ENCODE measurements at places on chromosomes 2 and 18.
A peak's percentile ranks its signal among the peaks of the same experiment; 100 is the strongest.

- DNase-seq = peak; percentile 41
Measured at GRCh38 chr2:127105656-127106456, 1.1 kb downstream of the BIN1 start.

DNA sequence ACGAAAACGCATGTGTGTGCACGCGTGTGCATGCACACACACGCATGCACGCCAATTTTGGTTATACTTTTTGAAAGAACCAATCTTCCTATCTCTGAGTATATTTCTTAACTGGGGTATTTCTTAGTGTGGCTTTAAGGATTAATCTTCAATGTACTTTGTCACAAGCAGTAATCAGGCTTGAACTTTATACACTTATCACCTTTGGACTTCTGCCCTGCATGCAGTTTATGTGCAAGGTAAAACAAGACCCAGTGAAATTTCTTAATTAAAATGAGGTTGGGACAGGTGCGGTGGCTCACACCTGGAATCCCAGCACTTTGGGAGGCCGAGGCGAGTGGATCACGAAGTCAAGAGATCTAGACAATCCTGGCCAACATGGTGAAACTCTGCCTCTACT is 85.3 kb downstream of the OSBPL6 start:
- no peak for DNase-seq

- DNase-seq = peak; percentile 54
Measured at GRCh38 chr18:44130376-44130942, 550.2 kb upstream of the SETBP1 start.

GRCh38 chr2:163341426-163341825 is 394.4 kb downstream of the FIGN start:
- DNase-seq = peak; percentile 38

DNA sequence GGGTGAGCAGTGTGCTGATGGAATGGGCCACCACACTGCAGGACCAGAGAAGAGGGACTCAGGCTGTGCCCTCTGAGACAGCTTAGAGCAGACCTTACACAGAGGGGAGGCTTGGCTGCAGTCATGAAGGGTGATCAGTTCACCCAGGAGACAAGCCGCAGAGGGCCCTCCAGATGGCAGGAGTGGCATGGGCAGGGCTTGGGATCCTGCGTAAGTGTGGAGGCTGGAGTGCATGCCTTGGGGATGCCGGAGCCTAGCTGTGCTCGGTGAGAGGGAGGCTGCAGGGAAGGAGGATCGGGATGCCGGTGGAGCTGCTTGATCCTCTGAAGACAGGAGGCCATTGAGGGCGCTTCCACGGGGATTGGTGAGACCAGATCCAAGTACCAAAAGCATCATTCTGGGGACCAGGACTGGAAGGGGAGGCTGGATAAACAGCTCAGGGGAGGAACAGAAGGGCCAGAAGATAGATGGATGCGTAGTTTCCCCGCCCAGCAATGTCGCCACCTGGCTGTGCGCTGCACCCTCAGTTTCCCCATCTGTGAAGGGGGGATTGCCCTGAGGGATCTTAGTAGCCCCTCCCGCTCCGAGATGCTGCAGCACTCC is 163.4 kb downstream of the INHBB start:
- DNase-seq = no peak

Data from cardiac fibroblast (primary cell).